Activated CD4-positive, alpha-beta T cell treated with anti-CD3 and anti-CD28 coated beads, Interleukin-2, amount 50 U/mL, for 4 hours (primary cell): ENCODE measurements at places on chromosomes 12 and 14.

DNA sequence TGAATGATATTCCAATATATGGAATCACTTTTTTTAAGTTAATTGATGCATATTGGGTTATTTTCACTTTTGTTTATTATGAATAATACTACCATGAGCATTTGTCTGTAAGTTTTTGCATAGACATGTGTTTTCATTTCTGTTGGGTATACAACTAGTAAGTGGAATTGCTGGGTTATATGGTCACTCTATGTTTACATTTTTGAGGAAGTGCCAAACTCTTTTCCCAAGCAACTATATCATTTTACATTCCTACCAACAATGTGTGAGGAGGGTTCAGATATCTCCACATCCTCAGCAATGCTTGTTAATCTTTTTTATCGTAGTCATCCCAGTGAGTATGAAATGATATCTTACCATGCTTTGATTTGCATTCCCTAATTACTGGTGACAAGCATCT lies 64.0 kb downstream of the MON2 start:
- no peak for DNase-seq

DNA sequence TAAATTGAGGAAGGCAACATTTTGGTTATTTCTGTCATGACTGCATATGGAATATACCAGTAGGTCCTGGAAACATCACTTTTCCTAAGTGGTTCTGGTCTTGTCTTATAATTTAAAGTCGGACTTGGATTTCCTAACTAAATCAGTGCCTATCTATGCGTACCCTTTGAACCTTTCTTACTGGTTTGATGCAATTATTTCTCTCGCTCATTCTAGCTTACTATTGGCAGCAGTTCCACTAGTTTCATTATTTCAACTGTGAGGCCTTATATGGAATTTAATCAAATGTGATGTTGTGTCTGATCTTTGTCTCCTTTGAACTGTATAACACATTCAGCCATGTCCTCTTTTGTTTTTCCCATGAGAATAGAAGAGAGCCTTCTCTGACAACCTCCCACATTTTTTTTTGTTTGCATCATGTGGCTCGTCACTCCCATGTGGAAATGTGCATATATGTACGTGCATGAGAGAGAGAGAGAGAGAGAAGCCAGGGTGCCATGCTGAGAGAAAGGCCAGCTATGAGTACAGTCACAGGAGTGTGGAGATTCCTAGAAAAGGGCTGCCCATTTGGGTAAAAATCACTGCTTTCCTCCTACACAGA lies 48.0 kb downstream of the AKAP6 start:
- no peak for DNase-seq

GRCh38 chr14:87304404-87304803 lies 688.6 kb downstream of the GALC start:
- no peak for DNase-seq

- no peak for DNase-seq
Measured at GRCh38 chr14:85702997-85703396, 173.1 kb downstream of the FLRT2 start.

DNA sequence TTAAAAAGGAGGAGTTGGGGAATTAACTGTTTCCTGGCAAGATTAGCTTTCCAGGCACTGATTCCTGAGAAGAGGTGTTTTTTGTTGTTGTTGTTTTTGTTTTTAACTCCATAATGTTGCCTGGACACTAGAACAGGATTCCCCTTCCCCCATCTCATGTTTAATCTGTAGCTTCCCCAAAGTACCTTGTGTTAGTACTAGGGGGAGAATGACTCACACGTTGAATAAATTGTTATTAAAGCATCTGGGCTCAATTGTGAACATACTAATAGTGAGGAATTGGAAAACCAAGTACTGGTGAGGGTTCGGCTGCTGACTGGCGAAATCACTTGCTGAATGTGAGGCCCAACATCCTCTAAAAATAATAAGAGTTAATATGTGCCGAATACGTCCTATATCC lies 1.3 kb upstream of the GNG2 start:
- DNase-seq = no peak

GRCh38 chr14:65478596-65478995 lies 66.1 kb downstream of the FUT8 start:
- no peak for DNase-seq

GRCh38 chr12:112848338-112848715 lies 56.8 kb downstream of the RPH3A start:
- no peak for DNase-seq

DNA sequence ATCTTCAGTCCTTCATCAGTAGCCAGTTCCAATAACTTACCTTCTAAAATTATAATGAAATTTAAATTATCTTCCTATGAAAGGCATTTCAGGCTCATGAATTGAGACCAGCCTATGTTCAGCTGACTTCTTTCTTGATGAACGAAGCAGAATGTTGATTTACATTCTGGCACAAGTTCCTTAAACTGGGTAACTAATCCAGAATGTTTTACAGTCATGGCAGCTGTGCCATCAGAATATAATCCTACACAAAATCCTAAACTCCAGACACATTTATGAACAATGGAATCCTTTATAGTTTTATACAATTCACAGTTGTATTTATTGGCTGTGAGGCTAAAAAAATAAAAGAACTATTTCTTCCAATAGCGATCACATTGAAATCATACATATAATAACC lies 97.3 kb upstream of the CPM start:
- DNase-seq = no peak

GRCh38 chr12:16421806-16422205 lies 74.4 kb downstream of the MGST1 start:
- DNase-seq = no peak

- no peak for DNase-seq
Measured at GRCh38 chr12:26369588-26369987, 174.2 kb downstream of the SSPN start.

DNA sequence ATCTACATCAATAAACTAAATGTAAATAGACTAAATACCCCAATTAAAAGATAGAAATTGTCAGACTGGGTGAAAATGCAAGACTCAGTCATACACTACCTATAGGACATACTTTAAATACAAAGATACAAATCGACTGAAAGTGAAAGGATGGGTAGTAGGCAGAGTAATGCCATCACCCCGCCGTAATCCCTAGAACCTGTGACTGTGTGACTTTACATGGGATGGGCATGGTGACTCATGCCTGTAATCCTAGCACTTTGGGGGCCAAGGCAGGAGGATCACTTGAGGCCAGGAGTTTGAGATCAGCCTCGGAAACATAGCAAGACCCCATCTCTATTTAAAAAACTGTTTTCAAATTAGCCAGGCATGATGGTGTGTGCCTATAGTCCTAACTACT lies 2.6 kb upstream of the EVL start:
- peak; percentile 37 for DNase-seq

DNA sequence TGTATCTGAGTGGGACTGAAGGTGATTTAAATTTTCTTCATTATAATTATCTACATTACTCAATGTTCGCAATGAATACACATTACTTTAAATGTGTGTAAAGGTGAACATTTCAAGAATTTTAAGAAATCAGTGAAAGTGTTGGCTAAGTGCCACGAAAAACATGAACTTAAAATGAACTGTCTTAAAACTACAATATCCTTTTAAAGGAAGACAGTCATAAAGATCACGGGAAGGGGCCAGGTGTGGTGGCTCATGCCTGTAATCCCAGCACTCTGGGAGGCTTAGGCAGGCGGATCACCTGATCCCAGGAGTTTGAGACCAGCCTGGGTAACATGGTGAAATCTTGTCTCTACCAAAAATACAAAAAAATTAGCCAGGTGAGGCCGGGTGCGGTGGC lies 11.2 kb downstream of the MOK start:
- no peak for DNase-seq

DNA sequence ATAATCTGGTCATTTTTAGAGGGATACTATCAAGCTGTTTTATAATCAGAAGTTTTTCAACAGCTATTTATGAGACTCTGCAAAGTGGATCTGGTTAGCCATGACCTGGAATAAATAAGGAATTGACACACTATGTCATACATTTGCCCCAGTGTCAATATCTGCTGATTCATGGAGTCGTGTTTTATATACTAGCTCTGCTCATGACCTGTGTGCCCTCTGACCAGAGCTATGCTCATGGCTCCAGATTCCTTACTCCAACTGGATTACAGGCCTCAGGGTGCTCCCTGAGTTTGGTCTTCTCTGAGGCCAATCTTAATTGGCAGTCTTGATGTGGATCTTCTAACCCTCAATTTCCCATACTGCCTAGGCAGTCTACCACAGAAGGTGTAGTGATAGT lies 141.1 kb downstream of the FOXA1 start:
- DNase-seq = no peak

DNA sequence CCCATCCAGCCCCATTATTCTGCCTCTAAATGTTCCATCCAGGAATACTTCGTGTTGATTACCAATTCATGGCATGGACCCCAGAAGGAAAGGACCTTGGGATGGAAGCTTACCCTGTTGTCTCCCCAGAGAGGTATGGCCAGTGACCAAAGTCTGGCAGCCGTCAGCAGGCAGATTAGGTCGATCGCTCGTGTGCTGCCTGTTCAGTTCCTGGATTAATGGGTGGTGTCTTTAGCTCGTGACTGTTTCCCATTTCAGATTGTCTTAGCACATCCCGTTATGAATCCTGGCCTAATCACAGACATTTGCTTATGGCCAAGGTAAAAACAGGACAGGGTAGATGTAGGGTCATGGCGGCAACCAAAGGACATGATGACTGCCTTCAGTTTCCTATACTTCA lies 122.9 kb upstream of the NTF3 start:
- DNase-seq = no peak

- DNase-seq = no peak
Measured at GRCh38 chr14:36281309-36281708, 39.1 kb downstream of the MBIP start.

DNA sequence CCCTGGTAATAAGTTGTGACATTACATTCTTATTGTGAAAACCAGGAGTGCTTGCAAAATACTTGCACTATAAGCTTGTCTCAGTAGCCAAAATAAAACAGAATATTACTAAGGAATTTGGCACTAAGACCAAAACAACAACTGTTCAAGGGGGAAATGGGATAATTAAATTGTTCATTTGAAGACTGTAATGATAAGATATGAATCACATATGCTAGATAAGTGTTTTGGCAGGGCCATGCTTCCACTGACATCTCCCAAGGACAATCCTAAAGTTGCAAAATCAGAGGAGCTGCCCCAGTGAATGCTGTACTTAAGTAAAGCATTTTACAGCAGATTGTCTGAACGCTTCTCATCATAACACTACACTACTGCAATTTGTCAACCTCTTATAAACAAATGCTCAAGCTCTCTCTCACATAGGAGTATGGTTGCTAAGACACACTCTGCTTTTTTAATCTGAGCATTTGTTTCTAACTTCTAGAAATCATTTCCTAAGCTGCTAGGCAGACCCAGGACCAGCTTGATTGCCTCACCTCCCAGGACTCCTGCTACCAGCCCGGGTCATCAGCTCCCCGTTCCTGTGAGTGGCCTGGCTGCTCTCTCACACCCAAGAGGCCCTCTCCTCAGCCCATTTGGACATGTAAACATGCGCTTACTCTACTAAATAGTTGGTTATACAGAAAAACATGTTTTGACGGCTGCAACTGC lies 191.5 kb downstream of the PAX9 start:
- no peak for DNase-seq

DNA sequence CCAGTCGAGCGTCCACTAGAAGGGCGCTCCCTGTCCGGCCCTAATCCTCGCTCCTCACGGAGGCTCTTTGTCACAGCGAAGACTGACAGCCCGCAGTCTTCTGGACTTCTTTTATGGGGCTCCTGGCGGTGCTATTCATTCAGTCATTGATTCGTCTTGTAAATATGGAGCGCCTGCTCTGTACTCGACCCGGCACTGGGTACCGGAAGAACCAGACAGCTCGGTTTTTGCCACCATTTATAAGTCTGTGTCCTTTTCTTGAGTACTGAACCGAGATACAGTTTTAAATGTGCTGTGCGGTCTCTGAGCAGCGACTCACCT lies 570 bp downstream of the DMAC2L start:
- DNase-seq = no peak

GRCh38 chr12:2739832-2740641 lies 54.7 kb upstream of the FKBP4 start:
- DNase-seq = no peak

DNA sequence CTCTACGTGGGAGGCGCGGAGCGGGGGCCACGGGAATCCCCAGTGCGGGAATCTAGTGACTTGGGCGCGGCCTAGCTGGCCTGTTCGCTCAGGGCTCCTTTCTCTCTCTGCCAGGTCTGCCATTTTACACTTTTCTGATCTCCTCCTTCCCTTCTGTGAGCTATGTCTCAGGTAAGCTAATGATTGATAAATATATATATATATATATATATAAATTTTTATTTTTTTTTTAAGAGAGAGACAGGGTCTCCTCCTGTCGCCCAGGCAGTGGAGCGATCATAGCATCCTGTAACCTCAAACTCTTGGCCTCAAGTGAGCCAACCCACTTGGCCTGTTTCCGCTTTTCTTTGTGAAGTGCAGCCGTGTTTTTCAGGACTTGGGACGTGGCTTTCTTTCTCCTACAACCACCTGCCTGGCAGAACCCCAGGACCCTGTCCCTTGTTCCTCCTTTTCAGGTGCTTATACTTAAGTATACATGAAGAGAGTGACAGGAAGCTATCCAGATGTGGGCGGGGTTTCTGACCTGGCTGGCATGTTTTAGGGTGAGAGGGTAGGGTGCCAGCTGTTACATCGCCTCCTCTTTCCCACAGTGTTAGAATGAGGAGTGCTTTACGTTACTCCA lies 547 bp downstream of the ZNF140 start:
- no peak for DNase-seq

GRCh38 chr12:48668996-48669395 lies 13.0 kb downstream of the KANSL2 start:
- no peak for DNase-seq

DNA sequence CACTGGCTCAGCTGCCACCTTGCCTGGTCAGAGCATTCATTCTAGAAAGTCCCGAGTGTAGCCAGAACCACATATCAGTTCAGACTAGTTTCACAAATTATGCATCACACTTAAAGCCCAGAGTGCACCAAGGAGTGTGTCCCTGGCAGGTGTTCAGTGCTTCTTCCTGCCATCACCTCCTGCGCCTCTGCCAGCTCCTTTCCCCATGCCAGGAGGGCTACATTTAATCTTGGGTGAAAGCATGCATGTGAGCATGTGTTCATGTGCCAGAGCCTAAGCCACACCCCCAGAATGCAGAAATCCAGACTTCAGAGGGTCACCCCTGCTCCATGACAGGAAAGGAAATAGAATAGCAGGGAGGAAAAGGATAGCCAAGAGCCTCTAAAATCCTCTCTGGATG lies 381.6 kb downstream of the DPF3 start:
- DNase-seq = no peak

- no peak for DNase-seq
Measured at GRCh38 chr12:123094349-123095077, 56.4 kb downstream of the PITPNM2 start.
